CD4-positive, alpha-beta T cell treated with Interleukin-15 for 1 hour (primary cell): ENCODE measurements at places on chromosomes 13 and 19.

DNA sequence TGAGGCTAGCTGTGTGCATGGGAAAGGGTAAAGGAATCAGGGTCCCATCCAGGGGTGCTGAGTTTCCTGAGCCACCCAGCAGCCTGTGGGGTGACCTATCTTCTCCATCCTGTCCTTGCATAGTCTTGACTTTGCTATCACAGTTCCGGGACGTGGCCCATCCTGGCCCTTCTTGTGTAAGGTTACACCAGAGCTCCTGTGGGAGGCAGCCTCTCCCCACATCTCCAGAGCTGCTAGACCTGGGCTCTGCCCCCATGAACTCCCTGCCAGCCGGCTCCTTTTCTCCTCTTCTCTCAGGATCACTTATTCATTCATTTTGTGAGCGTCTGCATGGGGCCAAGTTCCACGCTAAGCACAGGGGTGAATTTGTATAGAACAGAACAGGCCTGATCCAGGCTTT, 238.9 kb downstream of the TSHZ3 start:
- no peak for DNase-seq

DNA sequence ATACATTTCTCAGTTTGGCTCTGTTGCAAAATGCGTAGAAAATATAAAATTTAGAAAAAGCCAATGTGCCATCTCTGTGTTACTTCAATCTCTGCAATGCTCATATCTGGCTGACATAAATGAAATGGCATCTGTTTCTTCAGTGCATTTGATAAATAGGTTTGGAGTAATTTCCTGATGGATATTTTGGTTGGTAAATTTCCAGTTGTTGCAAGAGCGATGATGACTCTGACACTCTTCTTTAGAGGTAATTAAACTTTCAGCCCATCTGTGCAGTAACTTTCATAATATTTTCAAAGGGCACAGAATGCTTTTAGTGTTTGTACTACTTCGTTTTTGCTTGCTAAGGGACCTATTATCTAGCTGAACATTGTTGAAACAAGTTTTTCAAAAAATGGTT, 1286.4 kb downstream of the PCDH9 start:
- DNase-seq, result no peak

DNA sequence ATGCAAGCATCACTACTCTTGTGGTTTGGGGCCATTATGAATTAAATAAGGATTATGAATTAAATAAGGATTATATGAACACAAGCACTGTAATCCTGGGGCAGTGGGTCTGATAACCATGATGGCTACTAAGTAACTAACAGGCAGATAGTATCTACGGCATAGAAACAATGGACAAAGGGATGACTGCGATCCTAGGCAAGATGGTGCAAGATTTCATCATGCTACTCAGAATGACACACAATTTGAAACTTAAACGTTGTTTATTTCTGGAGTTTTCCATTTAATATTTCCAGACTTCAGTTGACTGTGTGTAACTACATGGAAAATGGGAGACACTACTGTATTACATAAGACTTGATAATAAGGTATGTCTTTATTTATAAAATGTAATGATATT, 15.1 kb downstream of the KCNRG start:
- DNase-seq, result no peak

DNA sequence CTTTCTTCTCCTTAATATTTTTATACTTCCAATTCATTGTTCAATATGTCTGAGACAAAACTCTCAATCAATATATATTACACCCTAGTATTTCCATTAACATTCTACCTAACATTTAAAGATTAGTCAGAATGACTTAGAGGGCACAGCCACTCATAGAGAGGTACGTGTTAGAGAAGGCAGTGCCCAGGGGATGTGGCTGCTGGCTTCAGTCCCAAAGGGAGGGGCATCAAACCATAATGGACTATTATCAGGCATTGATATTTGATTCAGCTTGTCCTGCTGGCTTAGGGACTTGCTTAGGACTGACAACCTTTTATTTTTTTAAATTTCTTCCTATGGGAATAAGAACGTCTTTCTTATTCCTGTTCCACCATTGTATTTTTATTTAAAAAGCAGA, 1392.0 kb upstream of the ATXN8OS start:
- no peak for DNase-seq

DNA sequence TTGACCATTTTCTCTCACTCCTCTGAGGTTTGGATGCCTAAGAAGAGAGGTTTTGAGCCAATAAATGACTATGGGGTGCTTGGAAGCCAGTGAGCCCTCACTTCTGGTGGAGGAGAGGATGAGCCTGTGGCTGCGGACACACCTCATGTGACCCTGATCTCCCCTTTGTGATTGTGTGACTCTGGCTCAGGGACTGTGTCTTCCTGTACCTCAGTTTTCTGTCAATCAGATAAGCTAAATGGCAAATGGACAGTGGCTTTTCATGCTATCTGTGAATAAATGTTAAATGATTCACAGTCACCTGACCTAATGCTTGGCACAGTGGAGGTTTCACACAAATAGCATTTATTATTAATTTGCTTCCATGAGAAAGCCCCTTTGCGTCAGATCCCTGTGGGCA, 2.7 kb downstream of the PSG8 start:
- DNase-seq, result no peak

- no peak for DNase-seq
Observed at GRCh38 chr19:4662812-4663211, 7.3 kb downstream of the MYDGF start.

DNA sequence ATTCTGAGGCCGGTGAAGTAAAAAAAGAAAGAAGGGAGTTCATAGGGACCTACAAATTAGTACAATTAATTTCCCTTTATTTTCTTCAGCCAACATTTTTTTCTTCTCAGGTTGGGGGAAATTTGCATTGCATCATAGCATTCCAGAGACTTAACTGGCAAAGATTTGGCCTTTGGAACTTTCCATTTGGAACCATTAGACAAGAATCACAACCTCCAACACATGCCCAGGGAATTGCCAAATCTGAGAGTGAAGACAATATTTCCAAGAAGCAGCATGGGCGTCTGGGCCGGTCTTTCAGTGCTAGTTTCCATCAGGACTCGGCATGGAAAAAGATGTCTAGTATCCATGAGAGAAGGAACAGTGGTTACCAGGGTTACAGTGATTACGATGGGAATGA, 6.4 kb upstream of the ERCC5 start:
- DNase-seq, result no peak

- DNase-seq, result no peak
Observed at GRCh38 chr19:39362682-39363657, 20.7 kb downstream of the SAMD4B start.

GRCh38 chr13:43074824-43075510, 51.6 kb downstream of the DNAJC15 start:
- no peak for DNase-seq

- DNase-seq, result no peak
Observed at GRCh38 chr19:48364598-48365348, 606 bp downstream of the SYNGR4 start.

- DNase-seq, result no peak
Observed at GRCh38 chr13:95226476-95226875, 74.8 kb downstream of the ABCC4 start.

DNA sequence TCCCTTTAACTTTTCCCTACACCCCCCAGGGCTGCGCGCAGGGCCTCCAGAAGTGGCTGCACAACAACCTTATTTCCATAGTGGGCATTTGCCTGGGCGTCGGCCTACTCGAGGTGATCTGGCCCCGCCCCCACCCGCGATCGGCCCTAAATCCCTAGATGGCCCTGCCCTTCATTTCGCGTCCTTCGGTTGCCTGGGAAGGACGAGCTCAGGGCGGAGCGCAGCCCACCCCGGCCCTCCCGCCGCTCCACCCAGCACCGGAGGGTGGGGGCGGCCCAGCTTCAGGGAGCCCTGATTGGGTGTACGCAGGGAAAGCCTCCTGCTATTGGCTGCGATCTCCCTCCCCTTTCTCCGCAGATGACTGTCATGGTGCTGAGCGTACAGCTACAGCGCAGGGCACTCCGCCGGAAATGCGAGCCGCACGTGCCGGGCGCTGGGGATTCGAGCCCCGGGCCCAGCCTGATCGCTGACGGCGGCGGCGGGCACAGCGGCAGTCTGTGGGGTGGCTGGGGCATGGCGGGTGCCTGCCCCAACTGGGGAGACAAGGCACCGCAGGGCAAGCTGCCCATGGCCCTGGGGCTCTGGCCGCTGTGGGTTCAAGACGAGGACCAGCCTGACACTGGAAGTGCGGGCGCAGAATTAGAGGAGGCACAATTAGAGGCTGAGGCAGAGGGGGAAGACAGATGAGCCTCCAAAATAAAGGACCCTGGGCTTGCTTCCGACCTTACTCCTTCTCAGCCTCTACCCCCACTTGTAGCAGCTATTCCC, 4.3 kb downstream of the CD37 start:
- no peak for DNase-seq

DNA sequence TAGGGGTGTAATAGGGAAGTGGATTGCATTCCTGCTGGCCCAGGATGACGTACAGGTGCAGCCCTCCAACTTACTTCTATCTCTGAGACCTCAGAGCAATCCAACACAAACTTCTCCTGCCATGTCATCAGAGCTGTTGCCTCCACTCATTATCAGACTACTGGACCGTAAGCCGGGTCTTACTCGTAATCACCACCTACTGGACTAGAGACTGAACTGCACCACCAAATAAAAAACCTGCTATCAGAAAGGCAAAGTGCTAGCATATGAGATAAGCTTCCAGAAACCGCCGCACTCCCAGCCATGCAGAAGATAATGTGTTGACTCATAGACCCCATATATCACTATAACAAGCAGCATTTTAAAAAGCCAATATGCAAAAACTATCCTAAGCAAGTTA, 102.0 kb downstream of the SLITRK1 start:
- DNase-seq, result no peak

- no peak for DNase-seq
Observed at GRCh38 chr13:75415171-75415570, 66.8 kb downstream of the TBC1D4 start.

DNA sequence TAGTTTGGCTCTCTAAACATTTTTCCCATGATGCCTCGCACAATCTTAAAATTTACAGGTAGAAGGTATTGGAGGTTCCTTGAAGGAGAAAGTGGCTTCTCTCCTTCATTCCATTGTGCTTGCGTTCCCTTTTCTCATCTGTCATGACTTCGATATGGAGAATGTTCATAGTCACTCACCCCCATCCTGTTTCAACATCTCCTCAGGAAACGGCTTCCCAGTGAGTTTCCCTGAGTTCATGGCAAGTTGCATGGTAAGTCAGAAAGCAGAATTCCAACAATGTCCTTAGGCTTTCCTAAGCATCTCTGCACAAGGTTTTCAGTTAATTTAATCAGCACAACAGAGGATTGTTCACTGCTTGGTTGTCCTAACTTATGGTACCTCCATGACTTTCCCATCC, 581.8 kb upstream of the SLITRK5 start:
- DNase-seq, result no peak

- DNase-seq, result peak; percentile 66
Observed at GRCh38 chr13:86757236-86757978, 913.8 kb upstream of the SLITRK5 start.

- no peak for DNase-seq
Observed at GRCh38 chr19:48386981-48387380, 4.4 kb downstream of the KDELR1 start.

- DNase-seq, result no peak
Observed at GRCh38 chr19:52297601-52298364, 814 bp downstream of the ZNF480 start.

GRCh38 chr19:33552191-33552927, 30.8 kb upstream of the PEPD start:
- DNase-seq, result no peak

DNA sequence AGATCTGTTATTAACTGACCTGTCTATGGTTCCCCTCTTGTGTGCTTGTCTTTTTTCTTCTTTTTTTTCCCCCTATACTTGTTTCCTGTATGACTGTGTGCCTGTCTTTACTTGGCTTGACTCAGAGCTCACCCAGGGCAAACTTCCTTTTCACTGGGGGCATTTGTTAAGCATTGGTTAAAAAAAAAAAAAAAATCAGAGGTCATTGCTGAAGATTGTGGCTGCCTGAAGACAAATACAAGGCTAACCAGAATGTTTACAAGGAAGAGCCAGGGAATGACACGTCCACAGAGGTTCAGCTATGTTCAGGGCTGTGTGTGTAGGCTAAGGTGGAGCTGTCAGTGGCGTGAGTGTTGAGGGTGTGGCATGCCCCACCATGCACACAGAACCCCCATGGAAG, 47.1 kb downstream of the LNX2 start:
- no peak for DNase-seq

GRCh38 chr19:37594982-37595382, 306 bp downstream of the ZNF540 start:
- peak; percentile 81 for DNase-seq

- DNase-seq, result no peak
Observed at GRCh38 chr13:94201022-94201421, 278.5 kb downstream of the DCT start.

DNA sequence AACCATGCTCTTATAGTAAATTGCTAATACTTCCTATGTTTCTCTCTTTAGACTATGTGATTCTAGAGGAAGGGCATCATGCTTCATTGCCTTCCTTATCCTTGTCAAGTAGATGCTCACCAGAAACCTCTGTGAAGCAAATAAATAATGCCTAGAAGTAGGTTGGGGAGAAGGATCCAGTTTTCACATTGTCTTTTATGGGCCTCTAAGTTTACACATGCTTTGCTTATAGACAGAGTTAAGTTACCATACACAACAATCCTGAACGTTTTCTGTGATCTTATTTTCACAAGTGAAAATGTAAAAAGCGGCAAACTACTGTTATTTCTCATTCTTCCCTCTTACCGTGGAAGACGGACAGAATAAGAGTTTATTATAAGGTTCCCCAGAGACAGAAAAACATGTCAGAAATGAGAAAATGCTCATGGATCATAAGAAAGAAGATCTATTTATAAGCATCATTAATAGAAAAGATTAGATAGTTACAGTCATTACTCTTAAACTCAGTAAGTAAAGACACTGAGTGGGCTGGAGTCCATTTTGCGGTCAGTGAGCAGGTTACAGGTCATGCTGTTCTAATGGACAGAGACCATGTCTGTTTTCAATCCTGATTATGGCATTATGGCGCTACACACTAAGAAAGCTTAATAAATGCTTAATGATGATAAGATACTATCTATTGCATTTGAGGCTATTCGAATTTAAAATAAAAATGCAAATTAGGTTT, 723.9 kb downstream of the PCDH9 start:
- DNase-seq, result no peak

DNA sequence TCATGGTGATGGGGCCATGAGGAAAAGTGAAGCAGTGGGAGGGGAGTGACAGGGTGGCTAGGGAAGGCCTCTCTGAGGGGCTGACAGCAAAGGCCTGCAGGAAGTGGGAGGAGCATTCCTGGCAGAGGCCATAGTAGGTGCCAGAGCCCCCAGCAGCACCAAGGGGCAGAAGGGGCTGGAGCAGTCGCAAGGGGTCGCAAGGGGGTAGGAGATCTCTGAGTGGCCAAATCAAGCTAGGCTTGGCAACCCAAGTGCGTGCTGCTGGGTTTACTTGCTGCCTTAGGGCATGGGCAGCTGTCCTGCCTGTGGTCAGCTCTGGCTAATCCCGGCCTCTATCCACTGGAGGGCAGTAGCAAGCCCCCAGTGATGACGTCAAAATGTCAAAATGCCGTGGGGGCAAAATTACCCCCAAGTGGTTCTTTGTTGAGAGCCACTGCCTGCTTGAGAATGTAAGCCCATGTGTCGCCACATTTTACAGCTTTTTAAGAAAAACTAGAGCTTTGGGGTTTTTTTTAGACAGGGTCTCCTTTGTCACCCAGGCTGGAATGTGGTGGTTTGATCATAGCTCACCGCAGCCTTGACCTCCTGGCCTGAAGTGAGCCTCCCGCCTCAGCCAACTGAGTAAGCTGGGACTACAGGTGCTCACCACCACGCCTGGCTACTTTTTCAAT, 11.8 kb downstream of the CCDC97 start:
- DNase-seq, result no peak

- no peak for DNase-seq
Observed at GRCh38 chr13:75391432-75392100, 90.4 kb downstream of the TBC1D4 start.

- no peak for DNase-seq
Observed at GRCh38 chr13:74047931-74048600, 86.1 kb downstream of the KLF12 start.
